ENCODE measurements at places on chromosomes 4 and X.

DNA sequence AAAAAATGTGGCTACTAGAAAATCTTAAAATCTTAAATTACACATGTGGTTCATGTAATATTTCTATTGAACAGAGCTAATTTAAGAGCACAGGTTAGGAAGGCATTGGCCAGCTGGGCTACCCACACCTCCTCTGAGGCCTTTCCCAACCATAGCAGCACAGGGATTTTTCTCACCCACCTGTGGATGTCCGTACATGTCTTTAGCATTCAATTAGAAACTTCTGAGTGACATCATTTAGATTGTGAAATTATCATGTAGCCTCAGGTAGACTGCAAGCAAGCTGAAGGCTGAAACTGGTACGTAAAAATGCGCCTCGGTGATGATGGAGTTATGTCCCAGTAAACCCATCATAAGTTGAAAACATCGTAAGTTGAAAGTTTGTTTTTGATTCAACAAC is 31.2 kb downstream of the SCARB2 start:
- DNase-seq = no peak

GRCh38 chr4:183321079-183321478 is 1.0 kb upstream of the CLDN22 start:
- DNase-seq = no peak

GRCh38 chr4:182231080-182231479 is 12.1 kb upstream of the TENM3 start:
- no peak for DNase-seq

GRCh38 chr4:84529169-84529751 is 30.2 kb upstream of the NKX6-1 start:
- no peak for DNase-seq

GRCh38 chr4:138576684-138577083 is 334.5 kb upstream of the SLC7A11 start:
- DNase-seq = no peak

DNA sequence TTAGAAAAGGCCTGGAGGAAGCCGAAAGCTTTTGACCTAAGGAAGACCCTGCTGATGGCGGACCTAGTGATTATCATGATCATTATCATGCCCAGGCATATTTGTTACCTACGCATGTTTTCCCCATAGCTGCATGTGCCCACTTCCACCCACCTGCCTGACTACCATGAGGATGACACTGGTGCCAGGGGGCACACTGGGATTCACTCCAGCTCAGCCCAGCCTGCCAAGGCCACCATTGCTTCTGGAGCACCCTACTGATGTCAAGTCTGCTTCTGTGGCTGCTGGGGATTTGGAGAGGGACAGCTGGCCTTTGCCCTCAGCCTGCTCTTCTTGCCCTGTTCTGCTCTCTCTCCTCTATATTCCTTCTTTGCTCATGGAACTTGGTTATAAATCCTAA is 124.7 kb upstream of the NALF2 start:
- DNase-seq = no peak

DNA sequence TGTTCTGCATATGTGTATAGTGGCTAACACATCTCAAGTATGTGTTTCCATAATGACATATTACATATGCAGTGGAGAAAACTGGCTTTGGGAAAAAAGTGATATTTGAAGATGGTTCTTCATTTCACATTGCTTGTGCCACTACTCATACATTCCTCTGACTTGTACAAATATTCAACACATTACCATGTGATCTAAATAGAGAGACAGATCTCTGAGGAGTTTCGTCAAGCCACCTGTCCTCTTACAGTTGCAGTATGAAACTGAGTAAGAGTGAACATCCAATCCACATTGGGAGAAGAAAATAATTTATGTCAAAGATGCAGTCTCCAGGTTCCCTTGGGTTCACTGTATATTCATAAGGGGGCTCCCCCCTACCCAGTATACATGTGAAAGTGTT is 123.9 kb downstream of the KDR start:
- DNase-seq = no peak

GRCh38 chr4:139331185-139331584 is 28.9 kb upstream of the NDUFC1 start:
- DNase-seq = no peak

GRCh38 chrX:68895341-68895755 is 66.5 kb downstream of the EFNB1 start:
- peak; percentile 3 for DNase-seq

- DNase-seq = no peak
These were observed 100.8 kb downstream of the ARSJ start for GRCh38 chr4:113878668-113879067.

DNA sequence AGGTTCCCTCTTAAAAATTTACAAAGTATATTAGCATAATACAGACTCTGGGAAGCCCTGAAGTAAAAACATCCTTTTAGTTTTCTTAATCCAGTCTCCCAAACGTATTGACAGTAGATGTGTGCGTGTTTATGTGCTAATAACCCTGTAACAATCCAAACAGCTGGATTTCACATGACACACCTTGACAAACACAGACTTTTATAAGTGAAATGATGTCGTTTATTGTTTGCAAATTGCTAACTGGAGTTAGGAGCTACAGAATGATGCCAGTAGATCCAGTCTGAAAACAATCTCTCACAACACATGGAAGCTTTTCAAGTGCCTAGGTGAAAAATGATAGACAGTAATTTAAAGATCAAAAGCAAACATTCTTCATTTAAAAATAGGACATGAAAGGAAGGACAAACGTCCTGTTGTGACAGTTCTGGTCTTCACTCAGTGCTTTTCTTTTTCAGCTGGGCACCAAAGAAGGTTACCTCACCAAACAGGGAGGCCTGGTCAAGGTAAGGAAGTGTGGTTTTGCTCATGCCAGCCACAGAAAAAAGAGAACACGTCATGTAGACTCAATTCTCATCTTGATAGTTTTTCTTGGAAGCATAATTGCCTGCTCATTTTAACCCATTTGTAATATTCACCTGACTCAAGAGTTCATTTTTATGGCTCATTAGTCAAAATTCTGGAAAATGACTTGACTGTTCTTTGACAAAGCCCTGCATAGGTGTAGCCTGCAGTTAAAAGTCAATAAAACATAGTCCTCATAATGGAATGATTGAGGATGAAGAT is 32.9 kb downstream of the LAMTOR3 start:
- no peak for DNase-seq

DNA sequence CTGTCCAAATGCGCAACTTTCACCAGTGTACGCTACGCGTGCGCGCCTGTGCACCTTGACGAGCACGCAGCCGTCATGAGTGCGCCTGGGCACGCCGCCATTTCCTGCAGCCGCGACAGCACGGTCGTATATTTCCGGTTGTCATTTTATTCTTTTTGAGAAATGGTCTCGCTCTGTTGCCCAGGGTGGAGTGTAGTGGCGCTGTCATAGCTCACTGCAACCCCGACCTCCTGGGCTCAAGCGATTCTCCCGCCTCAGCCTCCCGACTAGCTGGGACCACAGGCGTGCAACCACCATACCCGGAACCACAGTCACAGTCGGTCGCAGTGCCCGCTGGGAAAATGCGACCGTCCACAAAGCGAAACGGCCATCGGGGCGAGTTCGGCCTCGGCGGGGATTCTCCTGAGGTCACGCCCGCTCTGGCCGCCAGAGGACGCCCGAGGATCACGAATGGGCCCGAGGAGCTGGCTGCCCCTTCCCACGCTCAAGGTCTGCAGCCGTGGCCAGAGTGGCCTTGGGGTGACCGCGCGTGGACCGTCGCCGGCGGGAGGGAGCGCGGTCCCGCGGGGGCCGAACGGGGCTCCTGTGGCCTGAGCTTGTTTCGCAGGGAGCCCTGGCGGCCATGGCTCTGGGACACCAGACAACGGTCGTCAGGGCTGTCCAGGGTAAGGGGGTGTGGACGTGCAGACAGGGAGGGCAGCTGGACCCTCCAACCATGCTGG is 23.7 kb upstream of the PNMA3 start:
- DNase-seq = no peak

- DNase-seq = no peak
These were observed 62.5 kb upstream of the TMEM164 start for GRCh38 chrX:109940411-109940810.

- DNase-seq = no peak
These were observed 23.8 kb downstream of the GRIA2 start for GRCh38 chr4:157244348-157244747.

DNA sequence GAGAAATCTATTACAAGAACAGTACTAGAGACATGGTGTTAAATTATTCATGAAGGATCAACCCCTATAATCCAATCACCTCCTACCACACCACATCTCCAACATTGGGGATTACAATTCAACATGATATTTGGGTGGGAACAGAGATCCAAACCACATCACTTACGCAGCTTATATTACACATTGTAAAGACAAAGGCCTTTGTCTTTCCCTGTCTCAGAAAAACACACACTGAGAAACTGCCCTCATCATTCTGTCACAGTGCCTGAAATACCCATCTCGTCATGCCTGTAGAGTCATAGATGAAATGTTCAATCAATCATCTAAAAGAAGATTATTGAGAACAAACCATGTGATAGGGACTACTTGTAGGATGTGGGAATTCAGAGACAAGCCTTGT is 558.8 kb upstream of the GRIA3 start:
- DNase-seq = no peak

GRCh38 chr4:67083496-67083895 is 461.8 kb downstream of the CENPC start:
- no peak for DNase-seq

GRCh38 chr4:168811207-168811606 is 198.8 kb downstream of the CBR4 start:
- no peak for DNase-seq

- DNase-seq = no peak
These were observed at the start of gene LNX1 for GRCh38 chr4:53591372-53591892. Gene LNX1 (minus strand): TSS chr4:53591486. CDS start chr4:53574002, 17,484 bp downstream.

DNA sequence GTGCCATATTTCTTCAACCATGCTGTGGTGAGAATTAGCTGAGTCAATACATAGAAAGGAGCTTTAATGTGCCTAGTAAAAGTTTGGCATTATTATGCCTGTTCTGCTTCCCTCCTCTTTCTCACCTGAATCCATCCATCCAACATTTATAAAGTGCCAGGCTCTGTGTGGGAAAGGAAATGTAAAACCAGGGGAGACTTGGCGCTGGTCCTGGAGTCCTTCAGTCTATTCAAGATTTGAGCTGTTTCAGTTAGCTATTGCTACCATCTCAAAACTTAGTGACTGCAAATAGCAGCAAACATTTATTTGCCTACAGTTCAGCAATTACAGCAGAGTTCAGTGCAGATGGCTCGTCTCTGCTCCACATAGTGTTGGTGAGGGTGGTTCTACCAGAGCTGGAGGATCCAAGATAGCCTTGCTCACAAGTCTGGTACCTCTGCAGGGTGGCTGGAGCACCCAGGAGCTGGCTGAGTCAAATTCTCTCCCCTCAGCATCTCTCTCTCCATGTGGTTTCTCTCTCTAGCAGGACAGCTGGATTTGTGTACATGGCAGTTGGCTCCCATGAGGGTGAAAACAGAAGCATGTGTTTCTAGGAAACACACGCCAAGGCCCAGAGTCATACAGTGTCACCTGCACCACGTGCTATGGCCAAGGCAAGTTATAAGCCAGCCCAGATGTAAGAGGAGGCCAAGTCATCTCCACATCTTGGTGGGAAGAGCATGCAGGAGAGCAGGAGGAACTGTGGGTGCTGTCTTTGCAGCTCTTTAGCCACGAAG is 77.3 kb downstream of the FHDC1 start:
- DNase-seq = no peak

- no peak for DNase-seq
These were observed 208.1 kb upstream of the PPP3CA start for GRCh38 chr4:101555341-101555880.

GRCh38 chr4:158938220-158939044 is 164.4 kb upstream of the RAPGEF2 start:
- peak; percentile 9 for DNase-seq
